G401 (cell line): ENCODE measurements at places on chromosomes 5 and 9.
A peak's percentile ranks its signal among the peaks of the same experiment; 100 is the strongest.

DNA sequence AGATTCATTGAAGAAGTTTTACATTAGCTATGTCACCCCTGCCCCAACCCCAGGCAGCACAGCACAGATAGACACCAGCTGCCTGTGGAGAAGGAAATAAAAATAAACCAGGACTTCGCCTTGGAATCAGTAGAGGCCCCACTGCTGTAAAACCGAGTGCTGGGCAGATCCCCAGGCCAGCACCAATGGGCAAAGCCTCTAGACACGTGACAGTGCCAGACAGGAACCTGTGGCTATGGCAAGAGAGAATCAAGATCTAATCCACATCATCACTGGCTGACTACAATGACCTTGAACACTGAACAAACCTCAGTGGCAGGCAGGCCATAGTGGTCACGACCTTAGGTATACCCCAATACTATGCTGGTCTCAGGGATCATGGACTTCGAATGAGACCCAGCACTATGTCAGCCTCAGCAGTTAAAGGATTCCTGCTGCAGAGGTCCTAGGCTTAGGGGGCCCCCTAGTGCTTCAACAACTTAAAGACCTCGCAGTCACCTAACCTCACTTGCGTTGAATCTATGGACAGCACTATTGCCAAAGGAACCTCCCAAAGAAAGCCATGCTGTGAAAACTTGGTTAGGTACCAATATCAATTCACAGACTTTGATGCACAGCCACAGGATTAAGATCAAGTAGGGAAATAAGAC lies 2118.6 kb upstream of the C9orf72 start:
- peak; percentile 9 for DNase-seq

- DNase-seq = peak; percentile 50
These were observed 44.5 kb upstream of the NR5A1 start for GRCh38 chr9:124551472-124552272.

- DNase-seq = no peak
These were observed 651 bp downstream of the HRH2 start for GRCh38 chr5:175658299-175659145.

- no peak for DNase-seq
These were observed 49.4 kb downstream of the SLC46A2 start for GRCh38 chr9:112841261-112841660.

DNA sequence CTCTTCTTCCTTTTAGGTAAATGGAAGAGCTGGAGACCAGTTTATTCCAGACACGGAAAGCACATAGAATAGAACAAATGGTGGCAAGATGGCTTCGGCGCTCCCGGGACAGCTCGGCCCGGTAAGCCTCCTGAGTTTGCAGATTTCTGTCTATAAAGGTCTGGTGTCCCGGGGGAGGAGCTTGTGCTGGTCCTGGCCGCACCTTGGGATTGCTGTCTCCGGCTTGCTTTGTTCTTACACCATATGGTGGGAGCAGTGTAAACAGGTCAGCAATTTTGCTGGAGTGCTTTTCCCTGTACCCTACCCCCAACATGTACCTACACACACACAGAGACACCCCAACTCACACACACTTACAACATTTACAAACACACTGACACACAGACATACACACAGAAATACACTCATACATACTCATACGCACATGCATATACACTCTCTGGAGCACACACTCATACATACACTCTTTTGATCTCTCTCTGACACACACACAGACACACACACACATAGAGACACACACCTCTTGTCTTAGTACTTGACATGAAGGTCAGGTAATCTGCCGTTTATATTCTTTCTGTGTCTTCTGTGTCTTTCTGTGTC lies 42.0 kb downstream of the FRMPD1 start:
- DNase-seq = no peak

GRCh38 chr5:74598731-74599130 lies 41.8 kb downstream of the ENC1 start:
- DNase-seq = no peak

GRCh38 chr5:39158127-39158593 lies 61.2 kb downstream of the FYB1 start:
- no peak for DNase-seq

GRCh38 chr9:93064392-93065134 lies 6.1 kb downstream of the SUSD3 start:
- no peak for DNase-seq

GRCh38 chr5:72141440-72142355 lies 34.4 kb downstream of the MAP1B start:
- no peak for DNase-seq

- DNase-seq = no peak
These were observed 591.7 kb upstream of the PTPRD start for GRCh38 chr9:11204521-11204920.

DNA sequence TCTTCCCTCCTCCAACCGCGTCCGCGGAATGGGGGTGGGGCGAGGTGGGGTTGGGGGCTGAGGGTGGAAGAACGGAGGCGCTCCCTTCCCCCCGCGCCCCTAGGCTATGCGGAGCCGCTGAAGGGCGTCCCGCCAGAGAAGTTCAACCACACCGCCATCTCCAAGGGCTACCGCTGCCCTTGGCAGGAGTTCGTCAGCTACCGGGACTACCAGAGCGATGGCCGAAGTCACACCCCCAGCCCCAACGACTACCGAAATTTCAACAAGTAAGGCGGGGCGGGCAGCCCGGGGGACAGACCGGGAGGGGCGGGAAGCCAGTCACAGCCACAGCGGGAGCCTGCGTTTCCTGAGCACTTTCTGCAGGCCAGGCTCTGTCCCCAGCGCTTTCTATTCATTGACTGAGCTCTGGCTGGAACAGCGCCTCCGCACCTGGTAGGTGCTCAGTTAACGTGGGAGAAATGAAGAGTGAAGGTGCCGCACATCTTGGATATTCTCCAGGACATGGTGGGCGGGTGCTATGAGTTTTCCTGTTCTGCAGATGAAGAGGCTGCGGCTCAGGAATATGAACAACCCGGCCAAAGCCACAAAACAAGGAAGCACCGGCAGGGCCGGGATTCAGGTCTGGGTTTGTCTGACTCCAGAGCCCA lies 11.3 kb downstream of the MYOZ3 start:
- no peak for DNase-seq

- no peak for DNase-seq
These were observed 76.2 kb upstream of the CHD1 start for GRCh38 chr5:99004960-99005359.

GRCh38 chr9:36169708-36170107 lies 520 bp downstream of the CCIN start:
- DNase-seq = no peak

DNA sequence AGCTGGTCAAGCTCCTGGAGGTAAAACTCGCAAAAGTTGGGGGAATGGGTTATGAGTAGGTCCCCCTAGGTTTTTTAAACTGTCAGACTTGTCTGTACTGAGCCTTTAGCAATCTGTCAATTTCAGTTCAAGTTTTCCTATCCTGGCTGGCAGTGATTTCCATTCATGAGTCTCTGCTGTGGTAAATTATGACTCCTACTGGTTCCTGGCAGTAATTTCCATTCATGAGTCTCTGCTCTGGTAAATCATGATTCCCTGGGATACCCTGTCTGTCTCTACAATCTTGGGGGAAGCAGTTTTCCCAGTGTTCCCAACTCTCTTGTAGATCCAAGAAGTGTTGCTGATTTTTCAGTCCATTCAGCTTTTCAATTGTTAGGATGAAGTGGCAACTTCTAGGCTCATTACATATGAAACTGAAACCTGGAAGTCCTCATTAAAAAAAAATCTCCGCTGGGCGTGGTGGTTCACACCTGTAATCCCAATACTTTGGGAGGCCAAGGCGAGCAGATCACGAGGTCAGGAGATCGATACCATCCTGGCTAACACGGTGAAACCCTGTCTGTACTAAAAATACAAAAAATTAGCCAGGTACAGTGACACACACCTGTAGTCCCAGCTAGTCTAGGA lies 91.3 kb upstream of the GPBP1 start:
- no peak for DNase-seq

DNA sequence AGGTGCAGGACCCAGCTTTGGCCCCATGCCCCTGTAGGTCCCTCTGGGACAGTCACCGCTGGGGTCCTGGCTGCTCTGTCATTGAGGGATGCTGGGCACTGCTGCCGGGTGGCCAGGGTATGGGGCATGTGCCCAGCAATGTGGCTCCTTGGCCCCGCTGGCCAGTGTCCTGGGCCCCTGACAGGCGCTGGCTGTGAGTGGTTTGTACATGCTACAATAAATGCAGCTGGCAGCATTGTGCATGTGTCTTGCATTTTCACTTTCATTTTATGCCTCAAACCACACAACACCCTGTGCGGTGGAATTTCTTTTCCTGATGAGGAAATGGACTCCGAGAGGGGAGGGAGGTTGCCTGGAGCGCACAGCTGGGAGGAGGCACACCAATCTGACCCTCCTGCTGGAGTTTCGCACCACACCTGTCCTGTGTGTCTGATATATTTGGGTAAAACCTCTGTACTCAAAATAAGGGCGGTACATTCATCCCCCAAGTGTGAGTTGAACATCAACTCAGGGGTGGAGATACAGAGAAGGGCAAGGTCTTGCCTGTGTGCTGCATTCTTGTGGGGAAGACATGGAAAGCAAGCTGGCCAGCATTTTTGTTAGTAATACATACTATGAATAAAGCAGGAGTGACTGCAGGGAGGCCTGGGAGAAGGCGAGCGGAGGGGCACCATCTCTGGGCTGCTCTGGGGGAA lies 11.7 kb downstream of the TSPAN17 start:
- no peak for DNase-seq
